ENCODE measurements at places on chromosomes 1 and 21.

DNA sequence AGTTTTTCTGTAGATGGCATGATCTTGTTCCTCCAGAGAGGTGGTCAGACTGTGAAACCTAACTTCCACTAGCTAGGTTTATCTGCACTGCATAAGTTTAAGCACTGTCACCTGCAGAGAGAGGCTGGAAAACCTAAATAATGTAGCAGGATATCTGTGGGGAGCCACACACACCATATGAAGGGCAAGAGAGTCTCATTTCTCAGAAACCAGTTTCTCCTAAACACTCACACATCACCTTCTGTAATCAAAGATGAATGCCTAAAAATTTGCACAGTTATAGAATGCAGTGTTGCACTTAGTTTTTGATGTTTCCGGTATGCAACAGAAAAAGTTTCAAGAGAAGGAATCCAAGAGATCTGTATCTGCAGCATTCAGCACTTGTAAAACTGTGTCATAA lies 654.6 kb downstream of the ADGRL2 start:
- H3K36me3 ChIP-seq = no peaks in the 10 kb centered on the region
- H3K4me3 ChIP-seq = no peak overlapping the region
- no peak overlapping the region for H3K27ac ChIP-seq
- no peak for DNase-seq

DNA sequence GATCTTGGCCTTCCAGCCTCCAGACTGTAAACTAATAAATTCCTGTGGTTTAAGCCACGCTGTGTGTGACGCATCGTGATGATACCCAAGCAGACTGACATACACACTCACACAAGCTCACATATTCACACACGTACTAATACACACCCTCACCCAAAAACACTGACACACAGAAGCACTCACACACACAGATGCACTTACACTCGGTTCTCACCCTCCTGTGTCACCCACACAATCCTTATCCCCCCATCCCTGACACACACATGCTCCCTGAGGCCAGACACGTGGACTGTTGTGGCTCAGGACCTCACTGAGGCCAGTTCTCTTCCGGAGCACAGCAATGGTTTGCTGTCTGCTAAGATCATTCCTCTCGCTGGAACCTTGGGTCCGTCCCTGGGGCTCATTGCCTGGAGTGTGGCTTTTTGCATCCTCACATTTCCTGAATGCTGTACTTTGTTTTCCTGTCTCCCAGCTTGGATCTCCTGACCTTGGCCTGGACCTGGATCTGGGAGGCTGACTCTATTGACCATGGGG lies 76.9 kb upstream of the LYST start:
- H3K27me3 ChIP-seq = no peaks in the 10 kb centered on the region
- H3K4me1 ChIP-seq = peaks cover 61% of the 10 kb centered on the region
- DNase-seq = no peak
- H3K27ac ChIP-seq = peak overlapping the region; percentile 3
- H3K36me3 ChIP-seq = peaks cover 3% of the 10 kb centered on the region

DNA sequence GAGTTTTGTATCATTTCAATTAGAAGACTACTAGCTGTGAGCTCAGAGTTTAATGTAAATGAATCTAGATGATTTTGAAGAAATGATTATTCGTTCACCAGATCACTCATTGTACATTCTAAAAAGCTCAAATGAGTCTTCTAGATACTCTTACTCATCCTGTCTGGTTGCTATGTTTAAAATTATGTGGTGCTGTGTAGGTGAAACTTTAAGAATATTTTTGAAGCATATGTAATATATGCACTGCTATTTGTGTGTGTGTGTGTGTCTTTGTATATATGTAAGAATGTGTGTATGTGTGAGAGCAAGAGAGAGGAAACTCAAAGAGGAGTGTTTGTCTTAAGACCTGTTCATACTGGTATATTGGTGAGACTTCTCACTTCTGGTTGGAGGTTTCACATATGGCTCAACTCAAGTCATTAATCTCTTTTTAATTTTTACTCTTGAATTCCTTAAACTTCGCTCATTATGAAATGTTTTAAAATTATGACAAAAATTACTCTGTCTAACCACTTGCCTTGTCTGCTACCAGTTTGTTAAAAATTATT lies 8.6 kb upstream of the C1orf105 start:
- no peaks in the 10 kb centered on the region for H3K4me1 ChIP-seq
- no peak overlapping the region for H3K27ac ChIP-seq

GRCh38 chr1:73803380-73803779 lies 394.6 kb downstream of the LRRIQ3 start:
- no peaks in the 10 kb centered on the region for H3K27me3 ChIP-seq
- no peak for DNase-seq
- no peaks in the 10 kb centered on the region for H3K4me1 ChIP-seq
- H3K4me3 ChIP-seq = no peak overlapping the region
- no peaks in the 10 kb centered on the region for H3K36me3 ChIP-seq
- H3K27ac ChIP-seq = no peak overlapping the region

GRCh38 chr1:99726818-99727217 lies 39.6 kb downstream of the FRRS1 start:
- DNase-seq = no peak
- H3K4me1 ChIP-seq = peaks cover 3% of the 10 kb centered on the region
- H3K36me3 ChIP-seq = peaks cover 12% of the 10 kb centered on the region
- no peak overlapping the region for H3K4me3 ChIP-seq

GRCh38 chr1:82329226-82329625 lies 528.5 kb downstream of the ADGRL2 start:
- H3K4me3 ChIP-seq = no peak overlapping the region
- no peak overlapping the region for H3K27ac ChIP-seq
- H3K27me3 ChIP-seq = no peaks in the 10 kb centered on the region
- no peaks in the 10 kb centered on the region for H3K36me3 ChIP-seq

DNA sequence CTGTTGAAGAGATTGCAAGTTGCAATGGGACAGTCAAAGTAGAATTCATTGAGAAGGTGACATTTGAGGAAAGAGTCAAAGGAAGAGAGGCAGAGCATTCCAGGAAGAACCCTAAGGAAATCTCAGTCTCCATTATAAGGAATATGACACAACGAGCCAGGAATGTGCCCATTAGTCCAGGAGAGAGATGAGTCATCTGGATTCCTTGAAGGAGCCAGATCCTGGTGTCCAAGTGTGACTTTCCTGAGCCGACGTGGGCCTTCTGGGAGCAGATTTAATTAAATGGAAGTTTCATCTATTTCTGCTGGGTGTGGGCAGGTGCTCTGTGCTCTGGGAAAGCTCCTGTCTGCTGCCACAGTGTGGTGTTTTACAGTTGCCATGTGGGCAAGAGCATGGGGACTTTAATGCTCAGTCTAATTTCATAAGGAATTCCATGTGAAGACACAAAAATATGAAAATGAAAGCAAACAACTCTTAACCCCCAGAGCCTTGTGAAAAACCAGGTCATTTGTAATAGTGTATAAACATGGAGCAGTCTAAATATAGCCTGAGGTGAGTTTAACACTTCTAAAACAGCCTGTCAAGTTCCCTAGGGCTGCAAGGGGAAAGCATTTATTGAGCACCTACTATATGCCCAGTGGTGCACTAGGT lies 111.4 kb upstream of the ARTN start:
- no peaks in the 10 kb centered on the region for H3K27me3 ChIP-seq
- peaks cover 3% of the 10 kb centered on the region for H3K4me1 ChIP-seq
- peaks cover 46% of the 10 kb centered on the region for H3K36me3 ChIP-seq

- H3K27ac ChIP-seq = no peak overlapping the region
- no peak for DNase-seq
- no peaks in the 10 kb centered on the region for H3K36me3 ChIP-seq
- peaks cover 2% of the 10 kb centered on the region for H3K27me3 ChIP-seq
These were observed 320.1 kb downstream of the LMX1A start for GRCh38 chr1:165036403-165036802.
